ENCODE measurements at places on chromosomes 6 and 20. TPM values are rescaled to one million over a fixed set of nuclear protein-coding genes. Genes with fewer than 3 reads are reported as not detected.

GRCh38 chr6:4264081-4264480 is 128.7 kb upstream of the ECI2 start:
- no peak for DNase-seq

DNA sequence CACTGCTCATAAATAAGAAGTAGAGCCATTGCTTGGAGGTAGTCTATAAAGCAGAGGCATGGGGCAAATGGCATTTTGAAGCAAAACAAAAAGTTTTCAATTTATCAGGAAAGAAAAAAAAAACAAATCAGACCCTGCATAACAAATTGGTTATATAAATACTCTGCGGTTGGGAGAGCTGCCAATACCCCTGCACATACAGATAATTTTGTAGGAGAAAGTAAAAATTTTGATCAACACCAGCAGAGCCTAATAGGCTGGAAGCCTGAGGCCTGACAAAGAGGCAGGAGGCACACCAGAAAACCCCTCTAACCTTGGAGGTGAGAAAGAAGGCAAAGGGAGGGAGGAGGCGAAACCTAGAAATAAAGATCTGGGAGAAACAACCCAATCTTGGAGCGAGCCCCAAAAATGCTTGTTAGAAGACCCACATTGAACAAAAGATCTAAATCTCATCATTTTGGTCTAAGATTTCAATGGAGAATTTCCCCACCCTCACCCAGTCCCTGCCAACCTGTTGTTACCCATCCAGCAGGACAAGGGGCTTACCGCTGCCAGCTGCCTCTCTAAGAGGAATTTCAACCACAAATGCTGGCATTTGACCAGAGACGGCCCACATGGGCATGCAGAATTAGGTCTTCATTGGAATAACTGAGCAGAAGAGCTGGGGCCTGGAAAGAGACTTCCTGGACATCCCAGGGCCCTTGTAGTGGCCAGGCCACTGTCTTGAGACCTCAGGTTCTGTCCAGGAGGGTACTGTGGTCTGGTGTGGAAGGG is 28.4 kb downstream of the FOXA2 start:
- DNase-seq: no peak

DUSP22 gene
- 37.8 TPM for total RNA-seq

GRCh38 chr6:87699576-87699975 is 2.5 kb downstream of the AKIRIN2 start:
- no peak for DNase-seq

OLIG3 gene
- not detected for total RNA-seq

RAMACL gene
- total RNA-seq: 0.26 TPM

EPPIN gene
- not detected for total RNA-seq

DNA sequence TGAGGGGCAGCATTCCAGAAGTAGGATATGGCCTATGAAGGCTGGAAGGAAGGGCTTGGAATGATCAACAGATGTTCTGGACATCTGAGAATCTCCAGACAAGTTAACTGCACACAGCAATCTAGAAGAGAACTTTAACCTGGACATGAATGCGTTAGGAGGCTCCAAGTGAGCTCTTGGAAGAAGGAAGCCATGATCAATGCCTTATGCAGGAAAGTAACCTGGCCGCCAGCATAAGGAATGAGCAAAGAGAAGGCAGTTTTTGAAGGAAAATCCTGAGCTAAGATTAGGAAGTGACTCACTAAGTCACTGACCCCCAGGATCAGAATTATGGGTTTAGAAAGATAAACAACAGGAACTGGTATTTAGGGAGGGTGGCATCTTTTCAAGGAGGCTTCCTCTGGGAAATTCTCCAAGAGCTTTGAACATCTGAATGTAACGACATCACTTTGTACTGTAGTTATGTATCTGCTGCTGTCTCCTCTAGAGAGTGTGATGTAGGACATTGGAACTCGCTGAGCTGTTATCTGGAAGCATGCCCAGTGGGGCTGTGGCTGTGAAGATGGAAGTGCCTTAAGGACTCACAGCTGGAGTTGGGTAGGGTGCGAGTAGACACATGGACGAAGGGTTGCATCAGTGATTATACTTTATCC is 236.8 kb downstream of the PACRG start:
- peak; percentile 76 for DNase-seq

SAPCD1 gene
- total RNA-seq: 6.0 TPM

GRCh38 chr6:138662471-138662870 is 111.1 kb upstream of the CCDC28A start:
- DNase-seq: peak; percentile 87

OPRL1 gene
- total RNA-seq: 7.4 TPM

GRCh38 chr20:19322061-19322985 is 109.9 kb downstream of the SLC24A3 start:
- DNase-seq: no peak

GRCh38 chr6:137715589-137716045 is 151.4 kb upstream of the TNFAIP3 start:
- no peak for DNase-seq

DNA sequence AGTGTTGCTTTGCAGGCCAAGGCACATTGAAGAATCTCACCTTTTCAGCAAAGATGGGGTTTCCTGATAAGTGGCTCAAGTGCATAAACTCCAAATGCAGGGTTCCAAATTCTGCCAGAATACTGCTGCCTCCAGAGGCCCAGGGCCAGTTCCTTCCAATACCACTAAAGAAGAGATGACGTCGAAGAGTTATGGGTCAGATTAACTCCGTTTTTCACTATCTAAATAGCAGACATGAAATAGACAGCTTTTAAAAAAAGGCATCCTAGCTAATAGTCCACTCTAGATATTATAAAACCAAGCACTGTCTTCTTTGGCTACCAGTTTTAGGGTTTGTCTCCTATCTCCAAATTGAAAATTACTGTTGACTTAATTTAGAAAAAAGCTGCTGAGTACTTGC is 126.3 kb upstream of the FAM184A start:
- no peak for DNase-seq
